ENCODE measurements at places on chromosomes 6 and 20.

DNA sequence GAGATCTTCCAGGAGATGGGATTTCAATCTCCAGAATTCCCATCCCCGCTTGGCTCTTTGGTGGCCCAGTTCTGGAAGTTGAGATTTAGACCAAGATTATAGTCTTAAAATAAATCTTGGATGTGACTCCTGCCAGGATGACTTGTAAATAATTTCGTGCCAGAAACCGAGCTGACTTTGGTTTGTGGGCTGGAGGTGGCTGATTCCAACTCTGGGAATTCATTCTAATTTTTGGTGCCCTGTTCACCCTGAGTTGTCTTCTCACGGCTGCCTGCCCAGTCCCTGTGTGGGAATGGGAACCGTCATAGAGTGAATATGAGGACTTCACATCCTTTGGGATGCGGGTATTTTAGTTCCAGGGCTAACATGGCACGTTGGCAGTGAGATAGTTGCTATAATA, 64.8 kb downstream of the JARID2 start:
- DNase-seq, result no peak

- no peak for DNase-seq
Measured at GRCh38 chr6:139369568-139370282, 4.7 kb downstream of the CITED2 start.

- no peak for DNase-seq
Measured at GRCh38 chr20:44170816-44171410, 16.1 kb downstream of the JPH2 start.

DNA sequence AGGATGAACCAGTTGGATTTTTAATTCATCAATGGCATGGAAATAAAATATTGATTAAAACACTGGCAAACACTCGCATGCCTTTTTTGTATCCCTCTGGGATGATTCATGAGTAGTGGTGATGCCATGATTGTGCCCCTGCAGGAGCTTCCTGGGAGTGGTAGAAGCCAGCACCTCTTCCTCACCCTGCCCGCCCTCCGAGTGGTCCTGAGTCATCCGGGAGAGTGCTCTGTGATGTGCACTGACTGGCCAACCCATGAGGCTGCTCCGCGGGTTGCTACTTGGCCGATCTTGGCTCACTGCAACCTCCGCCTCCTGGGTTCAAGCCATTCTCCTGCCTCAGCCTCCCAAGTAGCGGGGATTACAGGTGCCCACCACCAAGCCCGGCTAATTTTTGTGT, 27.4 kb downstream of the GJA10 start:
- no peak for DNase-seq

DNA sequence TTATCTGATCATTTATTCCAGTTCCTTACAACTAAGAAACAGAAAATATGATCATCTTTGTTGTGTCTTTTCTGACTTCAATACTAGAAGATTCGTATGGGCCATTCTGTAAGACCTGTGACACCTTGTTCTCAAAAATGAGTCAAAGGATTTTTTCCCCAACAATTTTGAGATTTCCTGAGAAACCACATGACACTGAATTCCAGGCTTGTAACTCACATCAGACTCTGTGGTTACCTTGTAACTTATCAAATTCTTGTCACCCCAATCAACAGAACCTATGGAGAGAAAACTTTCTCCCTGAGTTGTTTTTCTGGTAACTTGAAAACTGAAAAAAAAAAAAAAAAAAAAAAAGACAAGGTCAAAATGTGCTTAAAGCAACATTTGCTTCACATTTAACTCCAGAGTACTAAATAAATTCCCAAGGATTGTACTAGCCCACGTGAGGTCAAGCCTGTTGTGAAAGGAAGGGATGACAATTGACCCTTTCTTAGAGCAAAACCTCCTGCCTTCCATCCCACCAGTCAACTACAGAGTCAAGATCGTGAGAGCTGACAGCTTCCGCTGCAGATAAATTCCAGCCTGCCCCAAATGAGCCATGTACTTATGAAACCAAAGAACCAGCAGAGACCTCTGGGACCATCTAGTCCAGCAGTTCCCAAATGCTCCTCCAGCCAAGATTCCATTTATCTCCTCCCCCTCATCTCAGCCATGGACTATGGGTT, 140.3 kb downstream of the TBX18 start:
- no peak for DNase-seq

GRCh38 chr6:33692760-33693158, 18.7 kb downstream of the UQCC2 start:
- DNase-seq, result peak; percentile 74

DNA sequence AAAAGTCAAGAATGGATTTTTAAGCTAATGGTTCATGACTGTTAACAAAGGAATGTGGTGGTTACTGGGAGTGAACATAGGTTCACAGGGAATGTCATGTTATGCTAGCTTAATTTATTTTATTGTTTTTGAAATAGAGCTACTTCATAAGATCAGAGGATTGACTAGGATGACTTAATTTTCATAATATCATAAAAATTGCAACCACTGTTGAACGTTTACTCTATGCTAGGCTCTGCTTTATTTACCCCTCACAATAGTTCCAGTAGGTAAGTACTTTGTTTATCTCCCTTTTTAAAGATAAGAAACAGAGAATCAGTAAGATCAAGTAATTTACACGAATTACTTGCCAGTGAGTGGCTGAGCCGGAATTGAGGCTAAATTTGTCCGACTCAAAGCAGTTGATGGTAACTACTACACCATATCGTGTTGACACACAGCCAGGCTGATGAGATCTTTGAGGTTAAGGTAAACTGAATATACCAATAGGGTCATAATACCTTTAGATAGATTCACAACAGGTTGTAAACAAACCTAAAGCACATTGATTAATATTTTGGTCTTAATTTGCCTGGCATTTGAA, 194.6 kb upstream of the CITED2 start:
- no peak for DNase-seq

DNA sequence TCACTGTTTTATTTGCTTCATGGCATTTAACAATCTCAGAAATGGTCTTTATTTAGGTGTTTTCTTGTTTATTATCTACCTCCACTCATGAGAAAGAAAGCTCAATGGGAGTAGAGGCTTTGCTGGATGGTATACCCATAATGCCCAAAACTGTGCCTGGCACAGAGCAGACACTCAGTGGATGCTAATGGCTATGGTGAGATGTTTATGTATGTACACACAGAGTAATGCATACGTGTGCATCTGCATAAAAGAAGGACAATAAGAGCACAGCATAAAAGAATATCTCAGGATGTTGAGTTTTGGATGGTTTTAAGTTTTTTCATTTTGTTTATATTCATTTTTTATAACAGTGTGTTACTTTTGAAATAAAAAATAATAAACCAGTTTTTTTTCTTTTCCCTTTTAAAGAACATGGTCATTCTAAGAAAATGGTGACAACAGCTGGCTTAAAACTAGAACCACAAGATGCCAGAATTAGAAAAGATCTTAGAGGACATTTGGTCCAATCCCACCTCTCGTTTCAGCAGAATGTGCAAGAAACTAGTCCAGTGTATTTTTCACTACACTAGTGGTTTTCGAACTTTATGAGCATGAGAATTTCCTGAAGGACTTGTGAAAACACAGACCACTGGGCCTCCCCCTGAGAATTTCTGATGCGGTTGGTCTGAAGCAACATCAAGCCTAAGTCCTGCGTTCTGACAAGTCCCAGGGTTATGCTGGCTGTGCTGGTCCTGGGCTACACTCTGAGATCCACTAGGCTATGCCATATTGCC, 131.9 kb downstream of the FYN start:
- DNase-seq, result no peak

DNA sequence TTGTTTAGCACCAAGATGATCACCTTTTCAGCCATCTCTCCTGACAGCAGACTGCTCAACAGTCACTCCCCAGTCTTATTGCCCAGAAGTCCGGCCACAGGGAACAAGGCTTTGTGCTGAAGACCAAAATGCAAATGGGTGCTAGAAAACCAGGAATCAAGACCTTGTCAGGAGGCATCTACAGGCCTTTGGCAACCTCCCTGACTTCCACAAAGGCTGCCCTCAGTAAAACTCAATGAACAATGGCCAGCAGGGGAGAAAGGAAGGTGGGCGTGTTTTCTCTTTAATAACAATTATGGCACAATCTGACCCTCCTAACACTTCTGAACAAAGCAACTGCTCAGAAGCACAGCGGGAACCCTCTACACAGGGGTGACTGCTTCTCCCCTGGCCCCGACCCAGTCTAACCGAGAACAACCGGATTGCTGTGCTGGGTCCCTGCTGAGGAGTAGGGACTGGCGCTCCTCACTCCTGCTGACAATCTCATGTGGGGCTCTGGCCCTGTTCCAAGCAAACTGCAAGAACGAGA, 41.6 kb downstream of the PLCG1 start:
- no peak for DNase-seq

- no peak for DNase-seq
Measured at GRCh38 chr20:64095455-64095854, 11.3 kb upstream of the LKAAEAR1 start.

DNA sequence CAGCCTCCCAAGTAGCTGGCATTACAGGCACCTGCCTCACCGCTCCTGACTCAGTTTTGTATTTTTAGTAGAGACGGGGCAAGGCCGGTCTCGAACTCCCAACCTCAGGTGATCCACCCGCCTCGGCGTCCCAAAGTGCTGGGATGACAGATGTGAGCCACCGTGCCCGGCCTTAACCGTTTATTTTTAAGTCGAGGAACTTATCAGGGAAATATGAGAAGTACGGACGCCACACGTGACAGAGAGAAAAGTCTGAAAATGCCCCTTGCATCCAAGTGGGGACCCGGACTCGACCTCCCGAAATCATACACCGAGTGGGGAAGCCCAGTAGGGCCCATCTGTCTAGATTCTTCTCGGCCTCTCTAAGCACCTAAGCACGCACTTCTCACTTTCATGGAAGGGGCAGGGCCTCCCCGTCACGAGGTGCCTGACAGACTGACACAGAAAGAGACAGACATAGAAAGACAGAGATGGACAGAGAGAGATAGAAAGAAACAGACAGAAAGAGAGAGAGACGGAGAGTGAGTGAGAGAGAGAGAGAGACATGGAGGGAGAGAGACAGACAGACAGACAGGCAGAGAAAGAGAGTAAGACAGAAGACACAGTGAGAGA, 756.5 kb upstream of the DEFB115 start:
- DNase-seq, result no peak

- no peak for DNase-seq
Measured at GRCh38 chr6:55925292-55925691, 49.9 kb upstream of the BMP5 start.

- DNase-seq, result no peak
Measured at GRCh38 chr20:22583773-22584521, 425 bp downstream of the FOXA2 start.

DNA sequence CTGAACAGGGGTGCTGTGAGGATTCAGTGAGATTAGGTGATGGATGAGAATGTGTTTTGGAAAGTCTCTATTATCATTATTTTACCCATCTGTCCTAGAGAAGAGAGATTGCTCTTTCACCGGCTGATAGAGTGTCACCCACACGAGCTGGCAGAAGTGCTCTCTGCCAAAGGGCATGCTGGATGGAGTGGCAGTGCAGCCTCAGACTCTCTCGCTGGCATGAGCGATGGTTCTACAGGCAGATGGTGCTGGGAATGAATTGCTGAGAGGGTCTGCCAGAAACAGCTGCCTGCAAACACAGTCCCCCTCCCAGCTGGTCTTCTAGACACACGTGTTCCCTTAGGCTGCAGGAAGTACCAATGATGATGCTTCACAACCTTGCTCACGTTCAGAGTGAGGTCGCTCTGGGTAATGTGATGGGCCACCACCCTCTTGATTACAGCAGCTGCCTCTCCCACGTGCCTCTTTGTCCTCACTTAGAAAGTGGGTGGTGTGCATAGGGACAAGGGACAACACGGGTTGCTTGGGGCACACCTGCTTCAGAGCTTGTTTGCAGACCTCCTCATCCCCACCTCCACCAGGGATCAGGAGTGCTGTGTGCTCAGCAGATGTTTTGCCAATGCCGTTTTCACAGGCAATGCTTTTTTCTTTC, 84.7 kb downstream of the FOXA2 start:
- no peak for DNase-seq

- no peak for DNase-seq
Measured at GRCh38 chr6:166423781-166424180, 41.0 kb upstream of the MPC1 start.

DNA sequence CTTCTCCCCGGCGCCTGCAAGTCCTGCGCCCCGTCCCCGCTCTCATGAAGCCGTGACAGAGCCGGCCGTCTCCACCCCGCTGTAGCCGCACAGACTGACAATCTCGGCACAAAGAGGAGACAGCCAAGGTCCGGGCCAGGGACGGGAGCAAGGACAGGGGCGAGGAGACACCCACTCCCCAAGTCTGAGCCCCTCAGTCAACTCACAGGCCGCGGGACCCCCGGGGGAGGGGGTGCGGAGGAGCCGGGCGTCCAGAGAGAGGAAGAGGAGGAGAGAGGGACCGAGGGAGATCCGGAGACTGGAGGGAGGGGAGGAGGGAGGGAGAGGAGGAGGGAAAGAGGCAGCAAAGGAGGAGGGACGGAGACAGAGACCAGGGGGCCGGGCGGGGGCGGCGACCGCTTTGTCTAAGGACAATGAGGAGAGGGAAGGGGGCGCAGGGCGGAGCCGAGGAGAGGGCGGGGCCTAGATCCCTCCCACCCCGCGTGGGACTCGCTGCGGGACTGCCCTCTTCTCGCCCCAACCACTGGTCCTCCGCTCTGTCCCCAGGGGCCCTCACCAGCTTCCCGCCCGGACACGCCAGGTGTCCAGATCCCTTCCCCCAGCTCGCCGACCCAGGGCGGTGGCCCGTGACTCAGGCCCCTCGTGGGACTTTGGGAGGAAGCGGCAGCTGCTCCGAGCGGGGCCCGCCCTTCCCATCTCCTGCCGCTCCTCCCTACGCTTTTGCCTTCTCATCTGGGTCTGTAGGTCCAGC, 638 bp upstream of the PPP1R18 start:
- DNase-seq, result peak; percentile 93

DNA sequence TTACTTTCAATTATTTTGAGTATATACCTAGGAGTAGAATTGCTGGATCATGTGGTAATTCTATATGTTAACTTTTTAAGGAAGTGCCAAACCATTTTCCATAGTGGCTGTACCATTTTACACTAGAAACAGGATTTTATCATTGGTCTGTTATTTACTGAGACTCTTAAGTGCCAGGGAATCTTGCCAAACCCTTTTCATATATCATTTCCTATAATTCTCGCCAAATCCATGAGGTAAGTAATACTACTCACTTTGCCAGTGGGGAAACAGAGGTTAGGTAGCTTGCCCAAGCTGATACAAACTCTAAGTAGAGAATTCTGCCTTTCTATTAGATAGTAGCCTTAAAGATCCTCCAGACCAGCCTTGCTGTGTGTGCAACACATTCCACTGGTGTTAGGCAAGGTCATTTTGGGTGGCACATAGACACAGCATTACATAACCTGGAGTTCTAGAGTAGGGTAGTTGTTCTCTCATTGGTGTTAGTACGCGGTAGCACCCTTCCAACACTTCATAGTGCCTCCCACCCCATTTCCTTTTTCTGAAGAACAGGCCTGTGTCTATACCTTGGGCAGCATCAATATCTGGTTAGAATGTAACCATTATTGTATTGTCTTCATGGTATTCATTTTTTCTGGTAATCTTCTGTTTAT, 65.5 kb downstream of the ARID1B start:
- no peak for DNase-seq

- DNase-seq, result no peak
Measured at GRCh38 chr6:119442776-119443184, 93.2 kb upstream of the MAN1A1 start.

GRCh38 chr6:141133836-141134235, 998.9 kb upstream of the GJE1 start:
- no peak for DNase-seq

- no peak for DNase-seq
Measured at GRCh38 chr20:37726971-37727956, 33.4 kb downstream of the CTNNBL1 start.

- DNase-seq, result no peak
Measured at GRCh38 chr20:62486484-62486883, 10.7 kb upstream of the GATA5 start.
